ENCODE measurements at places on chromosomes 3 and 15.

- peak; percentile 22 for DNase-seq
Measured at GRCh38 chr3:146594843-146595482, 10.2 kb downstream of the PLSCR5 start.

DNA sequence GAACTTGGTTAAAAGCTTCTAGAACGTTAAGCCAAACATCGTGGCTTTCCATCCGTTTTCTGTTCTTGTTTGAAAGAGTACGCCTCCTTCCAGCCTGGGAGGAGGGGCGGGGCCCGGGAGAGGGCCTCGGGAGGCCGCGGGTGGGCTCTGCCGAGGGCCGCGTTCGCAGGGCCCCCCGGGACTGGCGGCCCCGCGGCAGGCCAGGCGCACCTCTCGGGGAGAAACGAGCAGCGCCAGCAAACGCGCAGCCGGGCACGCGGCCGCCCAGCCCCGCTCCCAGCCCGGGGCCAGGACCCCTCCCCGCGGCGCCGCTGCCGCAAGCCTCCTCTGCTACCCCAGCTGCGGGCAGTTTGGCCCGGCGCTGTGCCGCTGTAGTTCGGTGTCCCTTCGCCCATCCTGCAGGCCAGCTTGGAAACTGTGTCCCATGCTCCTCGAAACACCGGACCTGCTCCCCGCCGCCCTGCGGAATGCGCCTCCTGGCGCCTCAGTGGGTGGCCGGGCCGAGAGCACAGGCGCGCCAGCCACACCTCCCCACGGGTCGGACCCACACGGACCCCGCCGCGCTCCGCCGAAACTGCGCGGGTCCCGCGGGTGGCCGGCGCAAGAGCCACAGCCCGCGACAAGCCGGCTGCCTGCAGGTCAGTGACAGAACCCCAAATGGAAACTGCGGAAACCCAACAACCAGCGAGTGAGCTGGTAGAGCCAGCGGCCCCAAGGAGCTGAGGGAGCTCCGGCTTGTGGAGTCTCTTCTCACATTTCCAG, 2.3 kb downstream of the OCA2 start:
- DNase-seq = peak; percentile 20

DNA sequence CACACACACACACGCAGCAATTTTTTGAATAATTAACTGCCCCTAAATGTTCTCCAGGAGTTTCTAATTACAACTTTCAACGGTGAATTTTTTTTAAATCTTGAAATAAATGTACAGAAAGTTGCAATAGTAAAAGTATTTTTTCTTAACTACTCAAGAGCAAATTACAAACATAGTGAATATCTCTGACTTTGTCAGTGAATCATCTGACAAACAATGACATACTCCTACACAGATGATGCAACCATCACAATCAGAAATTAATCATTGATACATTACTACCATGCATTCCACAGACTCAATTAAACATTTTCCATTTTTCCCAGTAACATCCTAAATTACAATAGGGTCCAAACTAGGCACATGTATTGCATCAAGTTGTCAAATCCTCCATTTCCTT, 597.3 kb downstream of the NAALADL2 start:
- peak; percentile 31 for DNase-seq

DNA sequence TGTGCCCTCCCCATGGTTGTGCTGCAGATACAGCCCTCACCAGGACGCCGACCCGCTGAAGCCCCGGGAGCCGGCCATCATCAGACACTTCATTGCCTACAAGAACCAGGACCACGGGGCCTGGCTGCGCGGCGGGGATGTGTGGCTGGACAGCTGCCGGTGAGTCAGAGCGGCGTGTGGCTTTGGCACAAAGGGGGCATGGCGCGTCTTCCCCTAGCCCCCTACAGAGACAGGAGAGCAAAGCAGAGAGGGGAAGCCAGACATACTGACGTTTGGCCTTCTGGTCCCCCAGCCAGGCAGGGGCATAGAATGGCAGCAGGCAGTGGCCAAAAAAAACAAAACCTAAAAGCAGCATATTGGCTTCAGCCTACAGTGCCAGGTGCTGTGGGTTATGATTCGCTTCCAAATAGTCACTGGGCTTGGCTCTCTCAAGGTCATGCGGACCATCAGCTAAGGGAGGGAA, 64.0 kb downstream of the MESD start:
- DNase-seq = no peak

DNA sequence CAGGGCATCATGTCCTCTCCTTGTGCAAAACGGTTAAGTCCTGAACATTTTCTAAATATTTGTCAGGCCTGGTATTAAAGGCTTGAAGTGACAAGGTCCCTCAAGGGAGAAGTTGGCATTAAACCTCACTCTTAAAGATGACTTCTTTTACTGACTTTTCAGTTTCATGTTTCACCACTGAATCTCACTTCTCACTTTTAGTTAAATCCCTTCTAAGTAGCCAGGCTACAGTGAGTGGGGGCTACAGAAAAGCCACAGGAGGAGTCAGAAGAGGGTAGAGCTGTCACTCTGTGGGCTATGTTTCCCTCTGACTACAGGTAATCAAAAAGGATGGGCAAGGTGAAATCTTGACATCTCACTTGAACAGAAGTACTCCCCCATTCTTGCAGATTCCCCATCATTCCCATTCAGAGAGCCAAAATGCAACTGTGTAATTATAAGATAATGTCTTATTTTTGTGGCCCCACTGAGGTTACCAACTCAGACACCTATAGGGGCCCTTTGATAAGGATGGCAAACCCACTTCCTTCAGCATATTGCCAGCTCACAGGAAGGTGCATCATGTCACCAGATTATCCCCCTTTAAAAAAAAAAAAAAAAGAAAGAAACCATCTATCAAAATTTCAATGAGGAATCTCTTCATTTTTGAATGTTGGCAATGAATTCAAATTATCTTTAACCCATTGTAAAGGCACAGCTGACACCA, 790.1 kb upstream of the CFAP20DC start:
- DNase-seq = no peak

- no peak for DNase-seq
Measured at GRCh38 chr3:134974624-134975023, 179.6 kb downstream of the EPHB1 start.

- no peak for DNase-seq
Measured at GRCh38 chr3:65927576-65927975, 111.1 kb downstream of the MAGI1 start.

- no peak for DNase-seq
Measured at GRCh38 chr3:66386925-66387650, 113.7 kb downstream of the LRIG1 start.

GRCh38 chr3:138455801-138456716, 21.6 kb downstream of the ESYT3 start:
- peak; percentile 47 for DNase-seq

- peak; percentile 27 for DNase-seq
Measured at GRCh38 chr15:34628577-34629152, 45.2 kb upstream of the GOLGA8B start.

DNA sequence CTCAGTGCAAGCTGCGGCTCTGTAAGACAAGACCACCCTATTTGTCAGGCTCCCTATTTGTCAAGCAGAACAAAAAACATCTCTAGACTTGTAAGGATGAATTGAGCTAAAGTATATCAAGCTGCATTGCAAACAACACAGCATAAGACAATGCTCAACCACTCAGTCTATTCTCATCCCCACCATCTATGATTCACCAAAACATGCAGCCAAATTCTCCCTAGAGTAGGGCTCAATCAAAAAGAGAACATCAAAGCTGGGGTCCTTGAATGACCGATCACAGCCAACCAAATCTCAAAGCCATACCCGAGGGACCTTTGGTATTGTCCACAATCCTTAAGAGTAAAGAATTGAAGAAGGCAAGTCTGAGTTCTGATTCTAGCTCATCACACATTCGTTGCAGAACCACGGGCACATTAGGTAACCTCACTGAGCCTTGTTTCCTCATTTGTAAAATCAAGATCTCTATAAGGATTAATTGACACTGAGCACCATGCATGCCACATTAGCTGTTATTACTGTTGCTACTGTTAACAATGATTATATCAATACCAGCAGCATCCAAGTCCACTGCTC, 31.2 kb downstream of the RFTN1 start:
- no peak for DNase-seq

DNA sequence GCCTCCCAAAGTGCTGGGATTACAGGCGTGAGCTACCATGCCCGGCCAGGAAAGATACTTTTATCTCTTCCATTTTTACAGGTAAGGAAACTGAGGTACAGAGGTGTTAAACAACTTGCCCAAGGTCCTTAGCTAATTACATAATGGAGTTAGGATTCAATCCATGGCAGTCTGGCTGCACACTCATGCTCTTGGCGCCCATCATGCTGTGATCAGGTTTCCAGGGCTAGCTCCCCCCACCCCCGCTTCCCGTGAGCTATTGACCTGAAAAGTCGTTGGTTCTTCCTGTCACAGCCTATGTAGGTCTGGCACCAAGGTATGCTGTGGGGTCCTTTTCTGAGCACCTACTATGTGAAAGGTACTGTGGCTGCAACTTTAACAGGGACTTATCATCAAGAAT, 55.9 kb upstream of the LARS2 start:
- no peak for DNase-seq

GRCh38 chr3:87625876-87626275, 349.5 kb upstream of the POU1F1 start:
- DNase-seq = no peak

- no peak for DNase-seq
Measured at GRCh38 chr3:29643034-29643425, 362.2 kb downstream of the RBMS3 start.

GRCh38 chr3:8827641-8828040, 58.2 kb upstream of the OXTR start:
- no peak for DNase-seq

DNA sequence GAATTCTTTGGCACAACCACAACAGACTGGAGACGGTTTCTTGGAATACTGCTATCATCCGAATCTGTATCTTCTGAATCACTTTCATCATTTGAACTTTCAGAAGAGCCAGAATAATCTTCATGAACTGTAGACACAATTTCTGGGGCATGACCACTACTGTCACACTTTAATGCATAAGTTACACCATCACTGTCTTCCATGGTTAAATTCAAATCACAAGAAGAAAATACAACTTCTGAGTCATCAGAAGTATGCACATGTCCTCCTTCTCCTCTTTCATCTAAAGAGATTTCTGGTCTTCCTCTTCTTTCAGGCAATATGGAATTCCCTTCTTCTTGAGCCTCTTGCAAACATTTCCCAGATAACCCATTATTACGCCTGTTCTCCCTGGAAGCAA, 42.5 kb downstream of the SETD2 start:
- DNase-seq = peak; percentile 24

DNA sequence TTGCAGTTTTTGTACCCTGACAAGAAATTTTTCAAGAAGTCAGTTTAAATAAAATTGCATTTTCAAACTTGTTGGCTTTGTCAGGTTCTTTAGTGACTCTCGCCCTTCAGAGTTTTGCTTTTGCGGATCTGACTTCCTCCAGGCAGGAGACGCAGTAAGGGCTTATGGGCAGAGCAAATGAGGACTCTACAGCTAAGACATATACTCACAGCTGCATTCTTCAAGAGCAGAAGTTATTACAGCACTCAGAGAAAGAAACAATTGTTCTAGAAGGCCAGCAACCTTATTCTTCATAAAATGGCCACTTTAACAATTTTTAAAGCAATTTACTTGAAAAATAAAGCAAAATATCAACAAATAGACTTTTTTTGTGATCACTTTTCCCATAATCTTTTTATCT, 438.8 kb upstream of the THRB start:
- DNase-seq = no peak

GRCh38 chr15:42742149-42742548, 5.2 kb upstream of the CDAN1 start:
- no peak for DNase-seq

GRCh38 chr3:23811185-23811527, 5.4 kb downstream of the UBE2E1 start:
- DNase-seq = no peak

DNA sequence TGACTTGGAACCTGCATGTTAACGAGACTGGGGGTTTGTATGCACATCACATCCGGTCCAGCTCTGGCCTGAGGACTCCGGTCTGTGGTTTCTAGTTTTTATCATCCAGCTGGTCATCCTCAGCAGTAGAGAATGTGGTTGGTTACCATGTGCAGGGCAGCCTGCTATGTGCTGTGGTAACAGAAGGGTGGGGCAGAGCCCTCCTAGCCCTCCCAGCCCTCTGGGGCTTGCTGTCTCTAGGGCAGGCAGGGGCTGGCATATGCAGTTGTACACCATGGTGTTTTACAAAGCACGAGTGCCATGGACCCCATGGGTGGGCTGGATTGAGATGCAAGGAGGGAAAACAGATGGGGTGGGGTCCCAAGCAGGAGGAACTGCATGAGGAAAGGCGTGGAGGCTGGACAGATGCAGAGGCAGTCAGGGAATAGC, 70.2 kb downstream of the APBA2 start:
- DNase-seq = peak; percentile 95

DNA sequence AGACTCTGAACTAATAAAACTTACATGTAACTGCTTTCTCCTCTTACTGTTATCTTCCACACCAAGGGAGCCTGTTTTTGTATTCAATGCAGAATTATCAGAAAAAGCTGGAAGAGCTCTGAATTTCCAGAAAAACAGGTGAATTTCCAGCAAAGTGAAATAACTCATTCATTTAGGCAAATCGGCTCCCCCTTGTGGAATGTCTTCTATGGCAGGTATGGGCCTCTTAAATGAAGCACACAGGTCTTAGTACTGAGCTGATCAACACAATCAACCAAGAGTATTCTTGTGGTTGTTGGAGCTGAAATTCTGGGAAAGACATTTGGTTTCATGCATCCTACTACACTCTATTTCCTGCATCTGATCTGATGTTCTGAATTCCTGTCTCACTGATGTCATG, 31.0 kb upstream of the PTPRG start:
- peak; percentile 16 for DNase-seq
